ENCODE measurements at places on chromosomes 16 and 17.

- no peak for DNase-seq
These were observed 280.0 kb downstream of the TMEM114 start for GRCh38 chr16:8310323-8310722.

DNA sequence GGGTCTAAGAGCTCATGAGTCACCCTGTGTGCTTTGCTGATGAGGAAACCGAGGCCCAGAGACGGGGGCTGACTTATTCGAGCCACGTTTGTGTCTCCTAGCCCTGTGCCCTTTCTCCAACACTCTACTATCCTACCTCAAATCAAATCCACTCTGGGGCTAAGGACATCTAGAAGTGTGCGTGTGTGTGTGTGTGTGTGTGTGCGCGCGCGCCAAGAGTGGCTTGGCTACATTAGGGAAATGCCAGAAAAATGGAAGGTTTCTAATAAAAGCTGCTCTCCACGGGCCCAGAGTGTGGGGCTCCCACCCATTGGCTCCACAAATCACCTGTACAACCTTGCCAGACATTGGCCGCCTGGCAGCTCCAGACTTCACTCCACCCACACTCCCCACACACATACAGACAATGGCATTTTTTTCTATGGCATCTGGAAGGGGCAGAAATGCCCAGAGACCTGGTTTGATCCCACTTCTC is 30.3 kb upstream of the PHOSPHO1 start:
- DNase-seq = no peak

DNA sequence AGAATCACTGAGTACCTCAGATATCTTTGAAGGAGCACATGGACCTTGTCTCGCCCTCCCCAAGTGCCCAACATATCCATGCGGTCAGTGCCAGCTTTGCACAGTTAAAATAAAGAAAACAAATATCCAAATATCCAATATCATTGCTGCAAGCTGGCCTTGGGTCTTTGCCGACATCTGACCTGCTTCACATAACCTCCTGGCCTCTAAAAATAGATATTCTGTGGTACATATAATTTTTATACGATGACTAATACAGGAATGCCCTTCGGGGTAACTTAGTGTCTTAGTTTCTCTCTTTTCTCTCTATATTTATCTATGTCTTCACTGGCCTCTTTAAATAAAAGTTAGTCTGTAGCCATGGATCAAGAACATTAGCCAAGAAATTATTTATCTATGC is 67.8 kb downstream of the MAF start:
- DNase-seq = no peak

DNA sequence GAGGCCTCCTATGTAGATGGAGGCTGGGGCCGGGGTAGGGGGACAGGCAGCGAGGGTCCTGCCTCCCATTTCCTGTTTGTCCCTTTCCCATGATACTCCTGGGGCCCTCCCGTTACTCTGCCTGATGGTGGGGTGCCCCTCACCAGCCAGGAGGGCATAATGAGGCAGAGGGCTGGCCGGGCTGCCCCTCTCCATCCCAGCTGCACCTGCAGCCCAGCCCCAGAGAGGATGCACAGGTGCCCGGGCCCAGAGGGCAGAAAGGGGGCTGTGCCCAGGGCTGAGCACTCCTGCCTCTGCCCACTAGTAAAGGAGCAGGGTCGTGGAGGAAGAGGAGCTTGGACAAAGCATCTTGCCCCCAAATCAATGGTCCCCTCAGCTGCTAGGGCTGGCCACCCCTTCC is 10.4 kb downstream of the ADAM11 start:
- DNase-seq = no peak

GRCh38 chr16:85081765-85082164 is 30.5 kb downstream of the CIBAR2 start:
- DNase-seq = no peak

- peak; percentile 81 for DNase-seq
These were observed 62.0 kb upstream of the MARCHF10 start for GRCh38 chr17:62870030-62870541.

GRCh38 chr17:61235827-61236197 is 163.8 kb upstream of the TBX2 start:
- no peak for DNase-seq

- DNase-seq = no peak
These were observed 189.8 kb downstream of the USP22 start for GRCh38 chr17:20852990-20853370.

- DNase-seq = no peak
These were observed 247.1 kb upstream of the MON1B start for GRCh38 chr16:76943921-76944320.

- no peak for DNase-seq
These were observed 23.0 kb downstream of the SKAP1 start for GRCh38 chr17:48406936-48407567.

DNA sequence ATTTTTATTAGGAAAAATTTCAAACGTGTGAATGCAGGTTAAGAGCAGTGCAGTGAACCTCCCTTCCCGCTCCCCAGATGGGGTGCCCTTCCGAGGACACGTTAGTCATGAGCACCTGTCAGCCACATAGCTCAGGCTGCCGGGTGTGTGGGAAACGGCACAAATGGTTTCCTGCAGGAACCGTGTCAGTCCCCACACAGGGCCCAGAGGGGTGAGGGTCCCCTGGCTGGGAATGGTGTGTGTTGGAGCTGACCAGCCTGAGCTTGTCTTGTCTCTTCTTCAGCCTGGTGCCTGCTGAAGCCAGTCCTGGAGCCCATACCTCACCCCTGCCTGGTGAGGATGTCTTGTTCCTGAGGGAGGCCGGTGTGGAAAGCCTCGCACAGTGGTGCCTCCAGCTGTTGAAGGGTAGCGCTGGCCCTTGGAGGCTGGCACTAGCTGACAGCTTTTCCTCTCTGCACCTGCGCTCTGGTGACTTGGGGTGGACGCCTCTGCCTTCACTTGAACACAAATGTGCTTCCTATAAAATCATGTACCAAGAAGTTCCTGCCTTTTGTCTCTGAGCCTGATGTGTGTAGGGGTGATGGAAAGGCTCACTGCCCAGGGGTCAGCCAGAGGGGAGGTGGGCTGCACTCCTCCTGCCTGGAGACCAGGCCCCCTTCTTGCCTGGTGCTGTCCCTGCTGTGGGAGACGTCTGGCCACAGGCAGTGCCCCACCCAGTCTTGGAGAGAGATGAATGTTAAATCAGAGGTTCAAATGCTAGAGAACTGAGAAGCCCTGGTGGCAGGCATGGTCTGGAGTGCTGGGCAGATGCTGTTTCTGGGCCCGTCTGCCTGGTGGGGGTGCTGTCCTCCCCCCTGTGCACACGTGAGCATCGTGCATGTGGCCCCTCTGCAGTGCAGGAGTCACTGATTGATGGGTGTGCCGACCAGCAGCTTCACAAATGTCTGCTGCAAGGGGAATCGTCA is 102.6 kb upstream of the ZNF750 start:
- no peak for DNase-seq

DNA sequence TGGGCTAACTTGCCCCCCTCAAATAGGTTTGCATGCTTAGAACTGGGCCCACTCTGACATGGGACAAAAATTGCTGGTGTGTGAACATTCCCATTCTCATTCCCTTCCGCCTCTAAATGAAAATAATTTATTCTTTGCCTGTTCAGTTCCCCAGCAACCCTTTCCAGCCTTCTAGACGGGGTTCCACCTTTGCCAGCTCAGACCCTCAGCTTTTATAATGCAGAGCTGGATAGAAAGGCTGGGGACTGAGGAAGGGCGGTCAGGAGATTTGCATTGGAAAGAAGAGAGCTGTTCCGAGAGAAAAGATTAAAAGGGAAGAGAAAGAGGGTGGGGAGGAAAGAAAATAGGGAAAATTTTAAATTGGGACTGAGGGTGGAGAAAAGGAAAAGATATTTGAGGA is 151.1 kb upstream of the WSCD1 start:
- DNase-seq = no peak

GRCh38 chr17:32803544-32803943 is 73.4 kb downstream of the MYO1D start:
- DNase-seq = no peak

- DNase-seq = peak; percentile 81
These were observed 1.0 kb upstream of the SALL1 start for GRCh38 chr16:51151961-51152663.

GRCh38 chr16:58272855-58273254 is 22.0 kb downstream of the PRSS54 start:
- DNase-seq = no peak
